ENCODE measurements at places on chromosomes 3 and 15.
A peak's percentile ranks its signal among the peaks of the same experiment; 100 is the strongest.

- no peak for DNase-seq
Measured at GRCh38 chr3:81363816-81364215, 397.6 kb downstream of the GBE1 start.

- DNase-seq, result no peak
Measured at GRCh38 chr3:27888562-27888961, 166.4 kb upstream of the EOMES start.

- peak; percentile 52 for DNase-seq
Measured at GRCh38 chr15:89057506-89058133, 30.6 kb upstream of the ABHD2 start.

DNA sequence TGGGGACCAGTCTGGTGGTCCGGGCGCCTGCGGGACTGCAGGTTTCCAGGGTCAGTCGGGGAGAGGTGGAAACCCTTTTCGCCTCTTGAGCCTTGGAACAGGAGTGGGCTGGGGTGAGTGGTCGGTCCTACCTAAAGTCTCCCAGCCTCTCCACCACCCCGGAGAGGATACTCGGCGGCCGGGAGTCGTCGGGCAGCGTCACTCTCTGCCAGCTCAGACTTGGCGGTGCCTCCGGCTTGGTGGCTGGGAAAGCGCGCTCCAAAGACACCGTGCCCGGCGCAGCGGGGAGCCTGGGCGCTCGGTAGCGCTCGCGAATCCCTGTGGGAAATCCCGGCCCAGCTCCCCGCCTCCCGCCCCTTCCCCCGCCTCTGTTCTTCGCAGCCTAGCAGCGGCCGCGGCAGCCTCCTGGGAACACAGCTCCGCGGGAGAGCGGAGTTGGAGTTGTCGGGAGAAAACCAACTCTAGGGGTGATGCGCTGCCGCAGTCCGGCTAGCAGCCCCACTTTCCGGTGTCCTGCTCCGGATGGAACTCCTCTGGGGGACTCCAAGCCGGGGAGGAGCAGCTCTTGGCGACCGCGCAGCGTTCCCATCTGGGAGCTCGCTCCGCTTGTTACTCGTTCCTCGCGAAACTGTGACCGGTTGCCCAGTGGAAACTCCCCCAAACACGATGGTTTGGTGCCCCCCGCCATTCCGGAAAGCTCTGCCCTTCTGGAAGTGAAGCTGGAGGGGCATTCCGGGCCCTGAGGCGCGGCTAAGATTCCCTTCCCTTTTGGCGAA lies 1.4 kb downstream of the EPHB1 start:
- DNase-seq, result no peak

DNA sequence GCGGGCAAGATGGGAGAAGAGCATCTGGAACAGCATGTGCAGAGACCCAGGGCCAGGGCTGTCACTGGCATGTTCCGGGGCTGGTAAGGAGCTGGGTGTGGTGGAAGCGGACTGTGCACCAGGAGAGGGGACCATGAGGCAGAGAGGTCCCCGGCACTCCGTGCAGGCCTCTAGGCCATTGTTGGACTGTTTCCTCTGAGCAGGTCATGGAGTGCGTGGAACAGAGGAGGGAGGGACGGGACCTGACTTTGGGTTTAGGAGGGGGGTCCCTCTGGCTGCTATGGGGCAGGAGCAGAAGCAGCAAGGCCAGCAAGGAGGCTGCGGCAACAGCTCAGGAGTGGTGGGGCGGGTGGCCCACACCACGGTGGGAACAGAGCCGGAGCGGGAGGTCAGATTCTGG lies 47.1 kb downstream of the TPRA1 start:
- no peak for DNase-seq

- no peak for DNase-seq
Measured at GRCh38 chr3:37087870-37088269, 86.5 kb downstream of the LRRFIP2 start.

GRCh38 chr15:31179693-31180092 lies 78.2 kb upstream of the TRPM1 start:
- DNase-seq, result no peak

GRCh38 chr3:100563652-100564211 lies 45.7 kb upstream of the ADGRG7 start:
- no peak for DNase-seq

DNA sequence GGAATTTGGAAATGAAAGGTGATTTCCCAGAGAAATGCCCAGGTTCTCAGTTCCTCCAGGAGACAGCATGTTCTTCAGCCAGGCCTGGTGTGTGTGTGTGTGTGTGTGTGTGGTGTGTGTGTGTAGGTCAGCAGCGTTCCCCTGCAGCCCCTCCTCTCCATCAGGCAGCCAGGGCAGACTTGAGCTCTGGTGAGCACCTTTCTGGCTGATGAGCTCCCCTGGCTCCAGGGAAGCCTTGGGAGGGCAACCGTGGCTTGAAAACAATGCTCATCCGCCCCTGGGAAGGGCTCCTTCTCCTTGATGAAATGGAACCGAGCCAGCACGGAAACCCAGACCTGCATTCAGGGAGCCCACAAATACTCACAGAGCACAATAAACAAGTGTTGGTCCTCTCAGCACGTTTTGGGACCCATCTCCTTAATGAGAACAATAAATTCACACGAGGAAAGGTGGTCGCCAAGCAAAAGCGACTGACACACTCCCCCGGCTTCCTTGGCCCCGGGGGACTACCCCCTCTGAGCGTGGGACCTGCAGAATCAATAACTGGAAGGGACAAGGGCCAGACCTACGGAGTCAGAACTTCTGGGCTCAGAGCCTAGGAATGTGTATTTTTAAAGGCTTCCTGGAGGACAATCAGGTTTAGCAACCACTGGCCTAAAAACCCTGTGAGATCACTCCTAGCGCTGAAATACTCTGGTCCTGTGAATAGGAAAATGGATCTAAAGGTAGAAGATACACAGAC lies 38.6 kb upstream of the HES1 start:
- DNase-seq, result no peak

DNA sequence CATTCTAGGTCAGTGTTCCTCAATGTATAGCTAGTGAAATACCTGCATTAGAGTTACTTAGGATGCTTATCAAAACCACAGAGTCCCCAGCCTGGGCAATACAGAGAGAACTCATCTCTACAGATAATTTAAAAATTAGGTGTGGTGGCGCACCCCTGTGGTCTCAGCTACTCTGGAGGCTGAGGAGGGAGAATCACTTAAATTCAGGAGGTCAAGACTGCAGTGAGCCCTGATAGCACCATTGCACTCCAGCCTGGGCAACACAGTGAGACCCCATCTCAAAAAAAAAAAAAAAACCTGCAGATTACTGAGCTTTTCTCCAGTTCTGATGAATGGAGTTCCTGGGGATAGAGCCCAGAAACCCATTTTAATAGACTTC lies 10.1 kb upstream of the MINDY2 start:
- DNase-seq, result no peak

- DNase-seq, result no peak
Measured at GRCh38 chr3:66486202-66486601, 14.6 kb downstream of the LRIG1 start.

GRCh38 chr3:72421126-72421525 lies 427.1 kb downstream of the SHQ1 start:
- DNase-seq, result no peak

DNA sequence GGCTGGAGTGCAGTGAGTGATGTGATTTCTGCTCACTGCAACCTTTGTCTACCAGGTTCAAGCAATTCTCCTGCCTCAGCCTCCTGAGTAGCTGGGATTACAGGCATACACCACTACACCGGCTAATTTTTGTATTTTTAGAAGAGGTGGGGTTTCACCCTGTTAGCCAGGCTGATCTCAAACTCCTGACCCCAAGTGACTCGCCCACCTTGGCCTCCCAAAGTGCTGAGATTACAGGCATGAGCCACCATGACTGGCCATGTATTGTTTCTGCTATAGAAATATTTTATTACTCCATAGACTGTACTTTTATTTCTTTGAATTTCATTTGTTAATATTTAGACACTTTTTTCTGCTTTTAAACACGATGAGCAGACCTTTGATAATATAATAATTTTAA lies 60.4 kb downstream of the GTF2E1 start:
- DNase-seq, result no peak

GRCh38 chr3:64267721-64268604 lies 42.7 kb upstream of the PRICKLE2 start:
- no peak for DNase-seq

DNA sequence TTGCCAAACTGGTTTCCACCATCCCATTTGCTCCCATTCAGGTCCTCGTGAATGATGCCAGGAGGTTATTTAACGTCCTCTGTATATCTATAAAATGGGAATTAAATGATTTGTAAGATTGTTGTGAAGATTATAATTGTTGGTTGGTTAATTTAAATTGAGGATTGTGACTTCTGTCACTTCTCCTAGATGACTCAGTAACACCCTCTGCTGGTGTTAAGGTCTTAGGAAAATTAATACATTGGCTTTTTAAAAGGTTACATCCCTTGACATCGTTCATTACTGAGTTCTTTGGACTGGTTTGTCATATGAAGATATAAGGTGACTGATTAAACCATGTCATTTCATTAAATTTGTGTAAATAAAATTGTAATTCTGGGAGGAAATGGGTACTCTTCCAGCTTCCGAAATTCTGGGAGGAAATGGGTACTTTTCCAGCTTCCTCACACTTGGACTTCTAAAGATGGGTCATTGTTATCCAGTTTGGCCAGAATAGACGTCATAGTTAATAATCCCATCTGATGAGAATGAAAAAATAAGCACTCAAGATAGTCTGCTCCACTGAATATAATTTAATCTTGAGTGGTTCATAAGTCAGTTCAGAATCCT lies 33.3 kb upstream of the PAQR5 start:
- DNase-seq, result no peak

GRCh38 chr3:53822331-53822741 lies 23.9 kb downstream of the CHDH start:
- DNase-seq, result no peak

GRCh38 chr3:22236490-22237270 lies 485.7 kb upstream of the ZNF385D start:
- DNase-seq, result no peak

DNA sequence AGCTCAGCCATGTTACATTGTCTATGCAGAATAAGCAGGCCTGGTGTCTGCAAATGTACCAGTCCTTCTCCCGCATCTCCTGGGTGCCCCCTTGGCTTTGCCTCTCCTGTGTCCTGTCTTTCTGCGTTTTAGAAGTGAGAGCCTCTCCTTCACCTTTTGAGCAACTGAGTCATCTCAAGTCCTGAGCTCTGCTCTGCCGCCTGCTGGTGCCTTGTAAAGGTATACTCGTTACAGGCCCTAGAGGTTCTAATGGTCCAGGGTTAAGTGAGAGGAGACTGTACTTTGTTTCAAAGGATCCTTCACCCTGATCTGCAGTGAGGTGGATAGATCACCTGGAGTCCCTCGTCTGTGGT lies 12.6 kb downstream of the GHRL start:
- DNase-seq, result no peak

GRCh38 chr3:107674371-107674770 lies 151.6 kb downstream of the BBX start:
- no peak for DNase-seq

DNA sequence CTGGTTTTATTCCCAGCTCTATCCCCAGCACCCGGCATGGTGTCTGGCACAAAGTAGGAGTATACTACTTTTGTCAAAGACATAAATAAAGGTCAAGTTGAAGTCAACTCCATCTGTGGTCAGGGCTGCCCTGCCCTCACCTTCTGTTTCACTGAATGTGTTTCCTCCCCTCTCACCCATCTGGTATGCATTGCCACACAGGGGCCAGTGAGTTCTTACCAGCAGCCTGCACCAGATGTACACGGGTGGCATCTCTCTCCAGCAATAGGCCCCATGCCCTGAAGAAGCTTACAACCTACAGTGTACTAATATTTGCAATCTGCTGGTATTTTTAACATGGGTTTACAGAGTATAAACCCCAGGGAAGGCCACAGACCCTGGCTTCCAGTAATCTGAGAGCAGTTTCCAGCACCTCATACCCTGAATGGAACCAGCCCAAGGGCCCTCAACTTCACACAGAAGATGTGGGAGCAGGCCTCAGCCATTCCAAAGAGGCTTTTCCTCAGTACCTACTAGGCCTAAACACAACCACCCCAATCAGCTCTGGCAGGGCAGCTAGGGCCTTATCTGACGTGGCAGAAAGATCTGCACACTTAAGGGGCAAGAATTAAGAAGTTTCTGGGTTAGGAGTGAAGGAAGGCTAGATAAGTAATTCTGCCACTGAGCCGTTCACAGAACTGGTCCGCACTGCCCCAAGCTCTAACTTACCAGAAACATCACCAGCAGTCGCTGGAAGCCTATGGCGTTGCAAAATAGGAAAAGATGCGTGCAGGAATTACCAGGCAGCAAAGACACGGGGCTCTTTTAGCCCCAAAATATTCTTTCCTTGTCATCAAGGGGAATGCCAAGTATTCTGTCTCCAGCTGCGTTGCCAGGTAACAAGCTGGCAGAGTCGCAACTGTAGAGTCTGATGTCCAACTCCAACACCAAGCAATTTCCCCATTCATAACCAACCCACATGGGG lies 2.1 kb downstream of the IDH2 start:
- DNase-seq, result no peak

- no peak for DNase-seq
Measured at GRCh38 chr3:55875113-55875512, 388.0 kb upstream of the WNT5A start.

- DNase-seq, result no peak
Measured at GRCh38 chr15:75753145-75753544, 40.5 kb upstream of the CSPG4 start.

- no peak for DNase-seq
Measured at GRCh38 chr3:126356373-126357264, 589 bp downstream of the KLF15 start.

DNA sequence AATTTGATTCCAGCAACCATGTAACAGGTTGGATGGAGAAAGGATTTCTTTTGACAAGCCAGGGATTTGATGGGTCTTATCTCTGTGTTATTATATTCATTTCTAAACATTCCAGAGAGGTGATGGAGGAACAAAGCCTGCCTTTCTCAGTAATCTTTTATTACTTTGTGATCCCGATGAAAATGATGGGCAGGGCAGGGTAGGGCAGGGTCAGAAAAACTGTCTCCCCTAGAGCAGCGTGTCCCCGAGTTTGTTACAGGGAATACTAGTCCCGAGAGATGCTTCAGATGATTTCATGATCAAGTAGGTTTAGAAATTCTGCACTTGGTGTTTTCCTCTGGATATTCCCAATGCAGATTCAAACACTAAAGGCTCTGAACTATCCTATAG lies 111.8 kb upstream of the RGMA start:
- DNase-seq, result no peak

DNA sequence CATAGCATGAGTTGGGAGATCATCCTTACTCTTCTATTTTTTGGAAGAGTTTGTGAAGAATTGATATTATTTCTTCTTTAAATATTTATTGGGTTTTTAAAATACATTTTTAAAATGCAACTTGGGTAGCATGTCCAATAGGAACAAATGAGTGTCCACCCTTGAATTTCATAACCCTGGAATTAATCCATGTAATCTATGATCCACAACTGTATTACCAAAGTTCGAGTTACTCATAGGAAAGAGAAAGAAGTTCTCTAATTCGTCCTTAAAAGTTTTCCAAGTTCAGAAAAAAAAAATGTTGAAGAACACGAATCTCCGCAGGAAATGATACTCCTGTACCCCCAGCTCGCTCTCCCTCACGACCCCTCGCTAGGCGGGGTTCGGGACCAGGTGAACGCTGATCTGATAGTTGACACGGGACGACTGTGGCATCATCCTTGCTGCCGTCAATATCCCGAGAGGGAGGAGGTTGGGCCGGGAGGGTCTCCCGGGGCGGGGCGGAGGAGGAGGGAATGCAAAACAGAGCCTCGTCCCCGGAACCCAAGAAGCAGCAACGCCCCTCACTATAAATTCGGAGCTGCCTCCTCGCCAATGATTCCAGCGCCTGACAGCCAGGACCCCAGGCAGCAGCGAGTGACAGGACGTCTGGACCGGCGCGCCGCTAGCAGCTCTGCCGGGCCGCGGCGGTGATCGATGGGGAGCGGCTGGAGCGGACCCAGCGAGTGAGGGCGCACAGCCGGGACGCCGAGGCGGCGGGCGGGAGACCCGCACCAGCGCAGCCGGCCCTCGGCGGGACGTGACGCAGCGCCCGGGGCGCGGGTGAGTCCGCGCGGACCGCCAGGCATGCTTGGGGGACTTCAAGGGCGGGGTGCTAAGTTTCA lies at the start of gene AGTR1:
Gene AGTR1 (plus strand): TSS at position 598 of the 884 bp plus-strand sequence. CDS start 43,133 bp downstream, outside the sequence.
- DNase-seq, result peak; percentile 74
